NCI-H774 (cell line): ENCODE measurements at places on chromosomes 1 and 21.
A peak's percentile ranks its signal among the peaks of the same experiment; 100 is the strongest.

DNA sequence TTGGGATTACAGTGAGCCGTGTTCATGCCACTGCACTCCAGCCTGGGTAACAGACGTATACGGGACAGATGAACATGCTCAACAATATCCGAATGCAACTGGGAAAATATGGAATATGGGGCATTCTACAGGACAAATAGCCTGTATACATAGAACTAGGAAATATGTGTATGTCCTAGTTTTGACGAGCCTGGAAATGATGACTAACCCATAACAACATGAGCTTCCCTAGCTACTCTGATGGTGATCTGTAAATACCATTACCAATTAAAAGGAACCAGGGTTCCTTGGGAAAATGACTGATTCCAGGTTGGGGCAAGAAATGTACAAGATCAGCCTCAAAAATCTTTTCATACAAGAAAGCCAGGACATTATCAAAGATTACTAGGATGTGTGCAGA is 42.8 kb upstream of the ARTN start:
- DNase-seq: no peak

GRCh38 chr21:27108701-27109100 is 141.8 kb upstream of the ADAMTS5 start:
- no peak for DNase-seq

GRCh38 chr1:212560933-212561460 is 47.6 kb upstream of the ATF3 start:
- no peak for DNase-seq

DNA sequence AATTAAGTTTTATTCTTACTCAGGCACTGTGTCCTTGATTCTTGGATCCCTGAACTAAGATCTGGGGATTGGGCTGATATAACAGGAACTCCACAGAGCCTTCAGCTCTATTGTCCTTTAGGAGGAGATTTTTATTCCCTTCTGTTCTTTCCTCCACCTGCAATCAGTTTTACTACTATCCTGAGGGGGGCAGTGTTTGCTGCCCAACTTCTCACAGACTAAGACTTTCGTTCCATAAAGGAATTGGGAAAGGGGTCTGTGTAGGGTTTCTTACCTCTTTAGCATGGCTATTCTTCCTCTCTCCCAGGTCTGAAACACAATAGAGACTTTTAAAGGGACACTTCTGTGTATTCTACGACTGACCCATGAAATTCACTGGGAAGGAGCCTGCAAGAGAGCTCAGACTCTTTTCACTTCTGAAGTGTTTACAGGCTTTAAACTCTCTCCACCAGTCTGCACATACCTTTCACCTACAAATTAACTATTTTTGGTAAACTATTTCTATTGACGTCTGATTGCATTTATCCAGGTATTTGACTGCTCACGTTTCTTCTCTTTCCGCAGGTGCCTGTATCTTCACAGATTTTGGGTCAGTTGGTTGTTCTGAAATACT is 103.3 kb upstream of the DEPDC1 start:
- no peak for DNase-seq

- DNase-seq: no peak
These were observed 9.2 kb downstream of the SLC35D1 start for GRCh38 chr1:67044631-67045270.

DNA sequence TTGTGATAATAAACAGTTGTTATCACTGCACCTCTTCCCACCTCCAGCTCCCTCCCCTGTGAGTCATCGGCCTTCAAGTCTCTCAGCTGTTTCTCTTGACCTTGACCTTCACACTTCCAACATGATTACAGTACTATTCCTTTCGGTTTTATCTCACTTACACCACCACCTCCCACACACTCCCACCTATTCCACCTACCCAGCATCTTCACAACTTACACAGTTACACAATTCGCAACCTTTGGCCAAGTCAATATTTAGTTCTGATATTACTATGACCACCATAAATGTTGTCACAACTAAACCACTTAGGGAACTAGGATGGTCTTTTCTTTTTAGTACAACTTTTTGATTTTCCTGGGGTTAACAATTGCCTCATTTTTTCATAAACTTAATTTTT is 60.2 kb downstream of the RIPK4 start:
- DNase-seq: no peak

- peak; percentile 41 for DNase-seq
These were observed 115.5 kb upstream of the NCAM2 start for GRCh38 chr21:20882462-20883407.

DNA sequence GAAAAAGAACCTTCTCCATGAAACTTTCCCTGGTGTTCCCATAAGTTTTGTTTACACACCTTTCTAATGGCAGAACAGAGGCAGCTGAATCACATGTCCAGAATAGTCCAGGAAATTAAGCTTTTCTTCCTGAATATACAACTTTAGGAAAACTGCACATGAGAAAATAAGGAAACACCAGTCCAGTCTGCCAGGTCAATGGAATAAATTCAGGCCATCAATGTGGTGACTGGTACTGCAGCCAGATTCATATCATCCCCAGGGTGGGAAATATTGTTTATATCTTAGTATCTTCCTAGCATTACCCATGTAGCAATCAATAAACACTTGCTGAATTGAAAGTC is 6.7 kb upstream of the FBXO28 start:
- DNase-seq: no peak

- DNase-seq: peak; percentile 30
These were observed 12.4 kb upstream of the SLC19A1 start for GRCh38 chr21:45554477-45555175.

DNA sequence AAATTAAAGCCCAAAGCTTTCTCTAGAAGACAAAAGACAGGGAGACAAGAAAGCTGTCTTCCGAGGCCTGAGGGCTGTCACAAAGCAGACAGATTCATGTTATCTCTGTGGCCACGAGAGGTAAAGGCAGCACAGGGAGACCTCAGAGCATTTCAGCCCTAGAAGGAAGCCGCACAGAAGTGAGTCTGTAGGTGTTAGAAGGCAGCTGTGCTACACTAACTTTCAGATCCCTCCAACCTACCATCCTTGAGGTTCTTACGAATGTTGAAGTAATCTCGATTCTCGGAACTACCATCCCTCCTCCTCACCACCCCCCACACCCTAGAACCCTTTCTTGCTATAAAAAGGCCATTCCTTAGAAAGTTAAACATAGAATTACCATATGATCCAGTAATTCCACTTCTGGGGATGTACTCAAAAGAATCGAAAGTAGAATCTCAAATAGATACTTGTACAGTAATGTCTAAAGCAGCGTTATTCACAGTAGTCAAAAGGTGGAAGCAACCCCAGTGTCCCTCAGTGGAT is 21.5 kb upstream of the LYST start:
- no peak for DNase-seq

DNA sequence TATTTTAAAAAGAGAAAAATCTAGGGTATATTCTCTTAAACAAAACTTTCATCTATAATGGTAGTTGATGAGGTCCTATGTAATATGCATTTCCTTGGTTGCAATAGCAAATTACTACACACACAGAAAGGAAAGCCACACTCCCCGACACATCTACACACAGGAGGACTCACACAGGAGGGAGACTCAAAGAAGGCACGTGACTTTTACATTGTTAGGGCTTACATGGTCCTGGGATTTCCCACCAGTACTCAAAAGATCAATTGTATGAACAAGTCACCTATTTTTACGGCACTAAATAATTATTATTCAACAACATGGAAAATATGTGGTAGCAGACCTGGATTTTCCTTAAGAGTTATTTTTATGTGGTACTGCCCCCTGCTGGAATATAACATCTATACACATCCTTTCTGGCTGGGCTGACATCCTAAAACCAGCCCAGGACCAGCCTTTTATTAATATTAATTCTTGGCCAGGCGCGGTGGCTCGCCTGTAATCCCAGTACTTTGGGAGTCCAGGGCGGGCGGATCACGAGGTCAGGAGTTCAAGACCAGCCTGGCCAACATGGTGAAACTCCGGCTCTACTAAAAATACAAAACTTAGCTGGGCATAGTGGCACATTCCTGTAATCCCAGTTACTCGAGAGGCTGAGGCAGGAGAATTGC is 33.9 kb upstream of the LGALS8 start:
- peak; percentile 10 for DNase-seq

DNA sequence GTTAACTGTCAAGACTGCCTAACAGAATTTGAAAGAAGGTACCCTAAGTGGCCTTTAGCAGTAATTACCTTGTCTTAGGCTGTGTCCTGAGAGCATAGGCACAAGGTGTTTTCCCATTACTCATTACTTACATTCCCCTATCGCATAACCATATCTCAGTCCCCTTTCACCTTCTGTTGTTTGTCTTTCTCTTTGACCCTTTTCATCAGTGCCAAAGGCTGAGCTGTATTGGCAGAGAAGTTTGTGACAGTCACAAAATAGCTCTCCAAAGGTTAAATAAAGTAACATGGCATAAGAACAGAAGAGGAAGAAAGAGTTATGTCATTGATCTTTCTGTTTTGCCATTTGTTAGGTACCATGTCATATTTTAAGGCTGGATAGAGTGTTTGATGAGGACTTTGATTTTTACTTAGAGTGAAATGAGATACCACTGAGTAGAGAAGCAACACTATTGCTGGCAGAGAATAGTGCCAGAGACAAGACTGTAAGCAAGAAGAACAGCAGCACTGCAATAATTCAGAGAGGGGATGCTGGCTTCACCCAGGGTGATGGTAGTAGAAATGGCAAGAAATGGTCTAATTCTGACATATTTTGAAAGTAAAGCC is 497.8 kb downstream of the TTLL7 start:
- no peak for DNase-seq

DNA sequence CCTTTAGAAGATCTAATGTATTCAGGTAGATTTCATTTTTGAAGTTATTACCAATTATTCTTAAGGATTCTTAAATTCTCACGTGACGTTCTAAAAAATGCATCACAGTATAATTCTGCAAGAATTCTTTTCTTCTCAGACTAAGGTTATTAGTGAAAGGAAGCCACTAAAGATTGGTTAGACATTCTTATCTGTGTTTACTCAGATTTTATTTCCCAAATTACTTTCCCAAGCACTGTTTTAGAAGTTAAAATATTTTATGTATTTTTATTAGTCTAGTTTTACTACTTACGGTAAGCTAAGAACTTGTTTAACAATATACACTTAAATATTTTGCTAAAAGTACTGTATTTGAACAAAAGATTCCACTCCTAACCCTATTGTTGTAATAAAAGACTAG is 28.4 kb downstream of the AGO3 start:
- DNase-seq: no peak

GRCh38 chr1:241985787-241986186 is 13.1 kb downstream of the MAP1LC3C start:
- no peak for DNase-seq

GRCh38 chr1:54028306-54029251 is 10.6 kb upstream of the LDLRAD1 start:
- no peak for DNase-seq

DNA sequence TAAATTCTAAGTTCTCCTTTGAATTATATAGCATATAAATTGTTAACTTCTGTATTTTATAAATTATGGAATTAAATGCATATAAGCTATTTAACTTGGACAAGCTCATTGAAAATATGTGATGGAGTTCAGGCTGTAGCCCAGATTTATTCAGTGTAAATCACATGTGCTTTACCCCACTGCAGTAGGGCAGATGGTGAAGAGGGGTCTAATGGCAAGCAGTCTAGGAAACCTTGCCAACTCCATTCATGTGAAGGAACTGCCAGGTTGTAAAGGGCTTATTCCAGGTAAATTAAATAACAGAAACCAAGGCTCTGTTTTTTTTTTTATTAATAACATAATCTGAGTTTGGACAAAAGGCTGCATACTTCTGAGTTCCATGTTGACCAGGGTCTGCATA is 243.2 kb downstream of the NCAM2 start:
- DNase-seq: no peak

GRCh38 chr21:39111931-39112550 is 71.2 kb downstream of the PSMG1 start:
- DNase-seq: no peak

DNA sequence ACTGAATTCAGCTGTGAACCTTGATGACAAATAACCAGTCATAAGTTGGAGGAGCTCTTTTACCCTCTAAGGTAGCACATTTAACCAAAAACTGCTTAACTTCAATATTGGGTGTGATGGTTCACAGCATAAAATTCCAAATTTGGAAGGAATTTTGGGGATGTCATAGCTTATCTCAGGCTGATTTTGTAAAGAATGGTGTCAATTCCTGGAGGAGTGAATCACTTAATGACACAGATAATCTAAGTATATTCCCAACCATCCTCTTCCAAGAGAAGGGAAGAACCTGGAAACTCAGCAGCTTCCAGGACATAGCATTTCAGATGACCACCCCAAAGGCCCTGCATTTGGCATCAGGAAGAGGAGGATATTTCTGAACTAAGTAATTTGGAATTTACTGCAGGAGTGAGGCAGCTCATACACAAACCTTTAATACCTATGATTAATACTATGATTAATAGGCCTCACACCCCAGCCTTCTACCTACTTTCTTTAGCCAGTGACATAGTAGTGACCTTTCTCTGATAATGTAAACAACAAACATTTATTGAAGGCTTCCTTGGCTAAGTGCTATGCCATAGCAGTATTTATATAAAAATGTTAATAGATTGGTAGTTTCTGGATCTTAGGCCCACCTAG is 14.5 kb downstream of the GLUL start:
- no peak for DNase-seq

- peak; percentile 3 for DNase-seq
These were observed 612.0 kb downstream of the MATN1 start for GRCh38 chr1:30111431-30111830.

- no peak for DNase-seq
These were observed 104.6 kb upstream of the F3 start for GRCh38 chr1:94646141-94646643.

GRCh38 chr1:155255243-155256007 is at the start of gene ENTREP3:
ENTREP3 (minus strand) TSS chr1:155255483; CDS start chr1:155254877, 606 bp downstream.
- DNase-seq: peak; percentile 76

- no peak for DNase-seq
These were observed 461.1 kb downstream of the PTPRU start for GRCh38 chr1:29697391-29697780.

- no peak for DNase-seq
These were observed 122.3 kb downstream of the MACF1 start for GRCh38 chr1:39326836-39327235.

GRCh38 chr1:50796272-50796671 is 163.8 kb downstream of the FAF1 start:
- DNase-seq: no peak

DNA sequence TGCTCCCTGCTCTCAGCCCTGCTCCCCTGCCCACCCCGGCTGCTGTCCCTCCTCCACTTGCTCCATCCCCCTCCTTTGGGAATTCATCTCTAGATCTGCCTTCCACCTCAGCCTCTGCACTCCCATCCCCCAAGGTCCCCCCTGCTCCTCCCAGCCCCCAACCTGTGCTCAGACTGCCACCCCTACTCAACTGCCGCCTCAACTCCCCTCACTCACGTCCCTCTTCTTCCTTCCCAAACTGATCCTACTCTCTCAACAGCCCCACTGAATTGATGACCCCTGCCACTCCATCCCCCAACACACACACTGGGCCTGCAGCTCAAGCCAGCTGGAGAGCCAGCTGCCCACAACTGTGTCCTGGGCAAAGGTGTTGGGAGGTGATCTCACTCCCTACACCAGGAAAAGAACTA is 15.8 kb upstream of the ETV3L start:
- DNase-seq: no peak

- DNase-seq: no peak
These were observed 12.5 kb upstream of the VAMP4 start for GRCh38 chr1:171754353-171754705.
